ENCODE measurements at places on chromosomes 2 and 18.

GRCh38 chr18:62324917-62325805 is at the start of gene TNFRSF11A:
TNFRSF11A (plus strand) TSS chr18:62325310; CDS start chr18:62325353, 43 bp downstream.
- H3K4me3 ChIP-seq, result peak within 1 kb of the TSS; percentile 83
- H3K4me1 ChIP-seq, result peaks cover 30% of the 10 kb centered on the region
- no peaks in the 10 kb centered on the region for H3K36me3 ChIP-seq
- ATAC-seq, result peak; percentile 83

- H3K27me3 ChIP-seq, result no peaks in the 10 kb centered on the region
- no peak overlapping the region for H3K27ac ChIP-seq
- peaks cover 5% of the 10 kb centered on the region for H3K36me3 ChIP-seq
- no peaks in the 10 kb centered on the region for H3K4me1 ChIP-seq
- no peak overlapping the region for H3K4me3 ChIP-seq
Measured at GRCh38 chr2:18795906-18796305, 206.5 kb upstream of the NT5C1B start.

DNA sequence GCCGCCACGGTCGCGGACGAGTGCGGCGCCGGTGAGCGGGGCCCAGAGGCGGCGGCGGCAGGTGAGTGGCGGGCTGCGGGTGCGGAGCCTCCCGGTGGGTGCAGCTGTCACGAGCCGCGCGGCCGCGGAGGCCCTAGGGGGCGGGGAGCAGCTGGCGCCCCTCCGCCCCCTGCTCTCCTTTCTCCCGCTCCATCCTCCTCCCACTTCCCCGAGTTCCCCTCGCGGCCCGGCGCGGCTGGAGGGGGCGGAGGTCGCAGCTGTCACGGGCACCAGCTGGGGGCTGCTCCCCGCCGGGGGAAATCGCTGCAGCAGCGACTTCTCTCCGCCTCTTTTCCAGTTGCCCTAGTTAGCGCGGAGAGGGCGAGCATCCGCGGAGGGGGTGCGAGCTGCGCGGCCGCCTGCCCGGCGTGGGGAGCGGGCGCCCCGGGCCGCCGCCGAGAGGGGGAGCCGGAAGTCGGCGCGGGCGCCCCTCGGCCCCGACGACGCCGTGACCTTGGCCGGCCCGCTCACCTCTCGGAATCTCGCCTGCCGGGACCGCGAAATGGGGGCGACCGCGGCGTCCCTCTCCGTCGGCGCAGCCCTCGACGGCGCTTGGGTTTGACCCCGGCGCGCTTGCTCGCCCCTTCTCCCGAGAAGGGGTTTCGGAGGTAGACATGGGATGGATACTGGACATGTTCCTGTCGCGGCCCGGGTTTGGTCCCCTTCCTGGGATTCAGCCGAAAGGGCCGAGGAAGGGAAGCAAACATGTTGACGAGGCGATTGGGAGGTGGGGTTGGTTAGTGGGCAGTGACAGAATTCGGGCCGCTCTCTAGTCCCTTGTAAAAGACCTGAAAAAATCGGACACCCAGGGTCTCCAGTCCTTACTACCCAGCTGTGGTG is 727 bp downstream of the NCOA1 start:
- no peaks in the 10 kb centered on the region for H3K27me3 ChIP-seq
- peak; percentile 68 for ATAC-seq
- peak overlapping the region; percentile 70 for H3K27ac ChIP-seq
- H3K4me1 ChIP-seq, result peaks cover 62% of the 10 kb centered on the region
- H3K36me3 ChIP-seq, result no peaks in the 10 kb centered on the region

DNA sequence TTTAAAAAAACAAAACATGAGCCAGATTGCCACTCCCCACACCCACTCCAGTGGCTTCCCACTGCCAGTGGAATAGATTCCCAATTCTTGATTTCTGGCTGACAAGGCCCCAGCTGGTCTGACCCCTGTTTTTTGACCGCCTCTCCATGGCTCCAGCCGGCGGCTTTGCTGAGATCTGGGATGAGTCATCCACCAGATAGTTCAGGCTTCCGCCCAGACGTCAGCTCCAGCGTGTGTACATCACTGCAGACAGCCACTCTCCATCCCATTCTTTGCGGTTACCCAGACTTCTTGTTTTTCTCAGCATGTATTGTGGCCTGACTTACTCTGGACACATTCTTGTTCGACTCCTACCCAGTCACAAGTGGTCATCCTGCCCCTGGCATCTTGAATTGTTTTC is 227.9 kb downstream of the GBX2 start:
- H3K4me1 ChIP-seq, result no peaks in the 10 kb centered on the region
- no peaks in the 10 kb centered on the region for H3K36me3 ChIP-seq
- H3K4me3 ChIP-seq, result no peak overlapping the region
- peaks cover 24% of the 10 kb centered on the region for H3K27me3 ChIP-seq
- H3K27ac ChIP-seq, result no peak overlapping the region
- ATAC-seq, result no peak

DNA sequence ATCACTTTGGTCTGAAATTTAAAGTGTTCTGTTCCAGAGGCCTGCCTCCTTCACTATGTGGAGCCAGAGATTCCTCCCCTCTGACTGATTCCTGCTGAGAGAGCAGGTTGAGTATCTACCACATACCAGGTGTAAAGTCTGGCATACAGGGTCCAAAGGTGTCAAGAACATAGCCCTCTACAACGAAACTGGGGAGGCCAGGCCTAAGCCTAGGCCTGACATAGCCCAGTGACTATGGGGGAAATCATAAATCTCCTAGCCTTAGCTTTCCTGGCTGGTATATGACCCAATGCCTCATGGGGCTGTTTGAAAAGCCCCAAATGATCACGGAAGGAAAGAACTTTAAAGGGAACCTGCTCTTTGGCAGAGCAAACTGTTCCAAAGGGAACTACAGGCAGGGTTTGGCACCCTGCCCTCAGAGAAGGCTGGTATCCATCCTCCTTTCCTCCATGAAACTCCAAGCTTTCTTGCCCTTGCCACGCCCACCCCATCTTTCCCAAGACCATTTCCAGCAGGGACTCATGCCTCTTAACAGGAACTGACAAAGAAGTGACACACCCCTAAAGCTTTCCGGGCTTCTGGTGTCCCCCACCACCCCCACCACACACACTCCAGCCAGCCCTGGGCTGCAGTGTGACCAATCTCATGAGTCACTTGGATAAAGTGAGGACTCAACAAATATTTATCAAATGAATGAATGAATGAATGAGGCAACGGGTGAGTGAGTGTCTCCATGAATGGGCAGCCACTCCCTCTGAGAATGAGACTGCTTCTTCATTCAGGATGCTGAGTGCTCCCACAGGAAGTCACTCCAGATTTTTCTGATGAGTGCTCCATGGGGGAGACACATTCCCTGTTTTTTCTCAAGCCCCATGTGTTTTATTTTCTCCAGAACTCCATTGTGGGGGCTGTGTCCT is 114.5 kb upstream of the STPG4 start:
- H3K4me1 ChIP-seq, result peaks cover 28% of the 10 kb centered on the region
- no peak for ATAC-seq
- no peaks in the 10 kb centered on the region for H3K36me3 ChIP-seq
- H3K27ac ChIP-seq, result no peak overlapping the region
- H3K4me3 ChIP-seq, result no peak overlapping the region

DNA sequence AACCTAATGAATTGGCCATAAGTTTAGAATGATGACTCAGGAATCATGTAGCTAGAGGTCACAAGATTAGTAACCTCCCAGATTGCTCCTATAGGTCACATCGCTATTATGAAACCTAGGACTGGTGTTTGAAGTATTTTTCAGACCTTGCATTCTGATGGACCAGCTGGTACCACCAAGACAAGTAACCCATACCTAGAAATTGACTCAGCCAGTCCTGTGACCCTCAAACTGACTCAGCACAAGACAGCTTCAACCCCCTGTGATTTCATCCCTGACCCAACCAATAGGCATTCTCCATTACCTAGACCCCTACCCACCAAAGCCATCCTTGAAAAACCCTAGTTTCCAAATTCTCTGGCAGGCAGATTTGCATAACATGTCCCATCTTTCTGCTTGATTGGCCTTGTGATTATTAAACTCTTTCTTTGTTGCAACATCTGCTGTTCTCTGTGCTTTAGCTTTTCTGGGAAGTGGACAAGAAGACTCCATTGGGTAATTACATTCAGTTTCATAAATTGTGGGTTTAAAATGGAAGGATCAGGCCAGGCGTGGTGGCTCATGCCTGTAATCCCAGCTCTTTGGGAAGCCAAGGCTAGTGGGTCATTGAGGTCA is 254.9 kb downstream of the IRS1 start:
- H3K27me3 ChIP-seq, result no peaks in the 10 kb centered on the region
- H3K4me3 ChIP-seq, result no peak overlapping the region
- H3K36me3 ChIP-seq, result no peaks in the 10 kb centered on the region
- ATAC-seq, result no peak
- H3K4me1 ChIP-seq, result no peaks in the 10 kb centered on the region

GRCh38 chr18:6004683-6005082 is 109.4 kb upstream of the TMEM200C start:
- peaks cover 15% of the 10 kb centered on the region for H3K4me1 ChIP-seq
- H3K27me3 ChIP-seq, result no peaks in the 10 kb centered on the region
- H3K4me3 ChIP-seq, result no peak overlapping the region
- H3K27ac ChIP-seq, result no peak overlapping the region

DNA sequence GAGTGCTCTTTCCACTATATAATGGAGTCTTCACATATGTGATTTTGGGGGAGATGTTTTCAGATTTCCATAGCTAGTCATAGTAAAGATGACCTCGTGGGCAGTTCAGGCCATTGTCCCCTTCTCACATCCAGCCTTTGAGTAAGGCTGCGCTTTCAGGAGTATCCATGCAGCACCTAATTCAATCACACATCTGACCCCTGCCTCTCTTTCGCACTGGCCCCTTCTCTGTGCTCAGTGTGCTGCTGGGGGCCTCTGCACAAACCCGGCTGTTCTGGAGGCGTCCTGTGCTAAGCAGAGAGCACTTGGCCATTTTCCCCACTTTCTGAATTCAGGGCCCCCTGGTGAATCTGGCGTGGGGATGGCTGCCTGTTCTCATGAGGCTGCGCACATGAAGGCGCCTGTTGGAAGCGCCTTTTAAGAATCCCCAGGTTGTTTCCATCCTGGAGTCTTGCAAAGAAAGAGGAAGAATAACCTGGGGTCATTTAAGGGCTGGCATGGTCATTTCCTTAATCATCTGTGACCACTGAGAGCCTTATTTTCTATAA is 96.0 kb upstream of the ALPP start:
- H3K27ac ChIP-seq, result no peak overlapping the region
- H3K36me3 ChIP-seq, result peaks cover 55% of the 10 kb centered on the region
- no peaks in the 10 kb centered on the region for H3K27me3 ChIP-seq
- H3K4me1 ChIP-seq, result no peaks in the 10 kb centered on the region
- no peak overlapping the region for H3K4me3 ChIP-seq

DNA sequence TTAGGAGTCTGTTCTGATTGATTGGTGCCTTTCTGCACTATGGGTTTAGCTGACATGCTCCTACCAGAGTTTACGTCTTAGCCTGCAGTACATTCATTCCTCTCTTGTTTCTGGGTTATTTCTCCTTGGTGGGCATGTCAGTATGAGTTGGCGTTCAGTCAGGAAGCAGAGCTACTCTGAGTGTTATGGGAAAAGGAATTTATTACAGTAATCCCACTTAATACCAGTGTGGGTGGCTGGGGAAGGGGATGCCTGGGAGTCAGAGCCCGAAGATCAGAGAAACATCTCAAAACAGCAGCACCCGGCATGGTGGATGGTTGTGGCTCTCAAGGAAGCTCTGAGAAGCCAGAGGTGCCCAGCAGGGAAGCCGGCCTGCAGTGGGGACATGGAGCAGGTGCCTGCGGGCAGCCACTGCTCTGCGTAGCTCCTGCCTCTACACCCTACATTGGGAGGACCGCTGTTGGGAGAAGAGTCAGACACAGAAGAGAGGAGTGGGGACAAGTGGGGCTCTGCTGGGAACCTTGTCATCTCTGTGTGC is 48.9 kb downstream of the RAB31 start:
- peaks cover 31% of the 10 kb centered on the region for H3K36me3 ChIP-seq
- no peaks in the 10 kb centered on the region for H3K27me3 ChIP-seq
- no peak overlapping the region for H3K4me3 ChIP-seq
- H3K27ac ChIP-seq, result no peak overlapping the region
- no peak for ATAC-seq

GRCh38 chr2:70907130-70908057 is 28.3 kb upstream of the ATP6V1B1 start:
- H3K27ac ChIP-seq, result no peak overlapping the region
- peaks cover 21% of the 10 kb centered on the region for H3K4me1 ChIP-seq
- no peak for ATAC-seq
- peak overlapping the region; percentile 66 for H3K4me3 ChIP-seq
- H3K36me3 ChIP-seq, result no peaks in the 10 kb centered on the region

DNA sequence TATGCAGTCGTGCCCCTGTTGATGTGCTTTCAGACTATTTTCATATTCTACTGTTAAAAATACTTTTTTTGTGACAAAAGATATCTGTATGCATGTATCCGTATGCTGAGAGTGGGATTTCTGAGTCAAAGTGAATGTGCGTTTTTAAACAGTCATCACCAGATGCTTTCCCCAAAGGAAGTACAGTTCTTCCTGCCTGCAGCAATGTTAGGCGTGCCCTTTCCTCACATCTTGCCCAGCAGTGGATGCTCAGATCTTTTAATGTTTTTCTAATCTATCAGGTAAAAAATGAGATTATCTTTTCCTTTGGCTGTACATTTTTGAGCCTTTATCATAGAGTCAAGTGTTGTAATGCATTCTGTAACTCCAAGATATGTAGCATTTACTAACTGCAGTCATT is 111.7 kb downstream of the PTPRM start:
- no peak for ATAC-seq
- H3K27me3 ChIP-seq, result no peaks in the 10 kb centered on the region
- H3K36me3 ChIP-seq, result no peaks in the 10 kb centered on the region
- H3K4me3 ChIP-seq, result no peak overlapping the region
- H3K4me1 ChIP-seq, result no peaks in the 10 kb centered on the region

DNA sequence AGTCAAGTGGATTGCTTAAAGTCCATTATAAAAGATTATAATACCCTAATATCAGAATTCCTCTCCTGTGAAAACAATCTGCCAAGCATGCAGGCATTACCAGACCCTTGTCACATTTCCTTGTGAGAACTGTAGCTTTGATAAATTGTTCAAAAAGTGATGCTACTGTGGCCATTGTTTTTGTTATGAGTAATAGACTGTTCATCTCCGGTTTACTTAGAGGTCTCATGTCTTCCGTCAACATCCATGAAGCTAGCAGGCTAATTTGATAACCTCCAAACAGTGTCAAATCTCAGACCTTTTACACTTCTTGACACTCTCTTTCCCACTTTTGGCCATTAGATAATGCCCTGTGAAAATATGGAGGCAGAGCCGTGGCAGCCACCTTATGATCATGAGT is 342.7 kb downstream of the CPS1 start:
- ATAC-seq, result no peak
- no peaks in the 10 kb centered on the region for H3K4me1 ChIP-seq
- H3K36me3 ChIP-seq, result no peaks in the 10 kb centered on the region
- H3K27me3 ChIP-seq, result no peaks in the 10 kb centered on the region

DNA sequence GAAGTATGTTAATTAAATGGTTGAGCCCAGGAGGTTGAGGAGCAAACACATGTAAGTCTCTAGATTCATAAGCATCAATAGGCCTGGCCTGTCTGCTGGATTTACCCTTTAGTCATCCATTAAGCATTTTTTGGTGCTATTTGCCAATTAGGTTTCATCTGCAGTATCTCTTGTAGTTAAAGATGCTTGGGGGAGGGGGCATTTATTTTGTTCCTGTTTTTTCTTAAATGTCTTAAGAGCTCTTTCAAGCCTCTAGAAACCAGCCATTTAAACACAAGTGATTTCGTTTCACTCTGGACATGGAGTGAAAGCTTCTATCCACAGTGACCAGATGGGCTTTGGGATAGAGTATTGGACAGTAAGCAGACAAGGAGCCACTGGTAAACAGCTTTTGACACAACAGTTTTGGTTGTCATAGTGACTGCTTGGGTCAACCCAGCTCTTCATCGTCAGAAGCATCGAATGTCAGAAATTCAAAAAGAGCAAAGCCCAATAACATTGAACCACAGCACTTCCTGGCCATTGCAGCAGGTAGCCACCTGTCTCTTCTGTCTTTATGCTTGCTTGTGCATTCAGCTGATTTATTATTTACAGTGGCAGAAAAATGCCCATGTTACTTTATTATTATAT is 4.9 kb downstream of the QPCT start:
- H3K27me3 ChIP-seq, result peaks cover 8% of the 10 kb centered on the region
- ATAC-seq, result peak; percentile 34
- no peak overlapping the region for H3K4me3 ChIP-seq
- H3K4me1 ChIP-seq, result peaks cover 32% of the 10 kb centered on the region
- H3K36me3 ChIP-seq, result no peaks in the 10 kb centered on the region
